ENCODE measurements at places on chromosomes 3 and 15.

GRCh38 chr15:49831206-49831965, 210.5 kb downstream of the DTWD1 start:
- no peak for DNase-seq

- DNase-seq, result no peak
Observed at GRCh38 chr3:87173776-87174175, 53.3 kb upstream of the CHMP2B start.

DNA sequence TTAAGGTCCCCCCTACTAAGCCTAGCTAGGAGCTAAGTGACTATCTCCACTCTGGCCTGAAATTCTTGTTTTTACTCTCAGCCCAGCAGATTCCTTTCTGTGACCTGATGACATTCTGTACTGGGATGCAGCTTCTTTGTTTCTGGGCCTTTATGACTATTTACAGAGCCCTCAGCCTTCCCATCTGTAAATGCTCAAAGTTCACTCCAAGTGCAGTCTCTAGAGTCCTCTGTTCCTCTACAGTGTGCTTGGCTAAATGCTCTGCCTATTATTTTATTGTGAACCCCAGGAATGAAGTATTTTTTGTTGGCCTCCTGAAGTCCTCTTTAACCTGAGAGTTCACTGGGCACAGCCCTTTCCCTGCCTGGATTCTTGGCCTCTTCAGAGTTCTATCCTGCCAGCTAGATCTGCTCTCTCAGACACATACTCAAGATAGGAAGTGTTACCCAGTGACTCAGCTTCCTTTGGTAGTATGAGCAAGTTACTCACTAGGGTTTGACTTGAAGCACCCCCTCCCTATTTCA, 278.1 kb upstream of the P2RY1 start:
- DNase-seq, result no peak

DNA sequence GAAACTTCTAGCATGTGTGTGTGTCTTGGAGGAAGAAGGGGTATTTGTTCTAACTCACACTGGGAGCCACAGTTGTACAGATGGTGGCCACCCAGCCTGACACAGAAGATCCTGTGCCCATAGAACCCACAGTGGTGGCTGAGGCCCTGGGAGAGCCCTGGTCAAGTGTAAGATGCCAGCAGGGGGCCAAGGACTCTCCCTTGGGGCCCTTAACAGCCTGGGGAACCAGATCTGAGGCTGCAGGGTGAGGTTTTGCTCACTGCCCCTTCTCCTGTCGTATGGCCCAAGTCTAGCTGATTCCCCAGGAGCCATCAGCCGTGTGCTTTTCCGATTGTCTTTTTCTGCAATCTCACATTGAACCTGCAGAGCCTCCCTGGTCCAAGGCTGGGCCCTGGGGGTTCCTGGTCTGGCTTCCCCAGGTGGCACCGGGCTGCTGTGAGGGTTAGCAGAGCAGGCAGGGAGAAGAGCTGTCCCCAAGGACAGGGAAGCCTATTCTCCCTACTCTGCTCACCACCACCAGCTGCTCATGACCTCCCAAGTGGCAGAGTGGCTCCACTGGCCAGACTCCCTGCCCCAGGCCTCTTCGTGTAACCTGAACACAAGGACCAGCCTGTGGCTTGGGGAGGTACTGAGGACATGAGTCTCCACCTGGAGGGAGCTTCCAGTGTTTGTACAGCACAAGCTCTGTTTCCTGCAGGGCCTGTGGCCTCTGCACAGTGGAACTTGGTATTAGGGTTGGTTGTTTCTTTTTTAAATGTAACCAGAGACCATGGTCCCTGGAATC, 51.9 kb downstream of the CA12 start:
- DNase-seq, result no peak

DNA sequence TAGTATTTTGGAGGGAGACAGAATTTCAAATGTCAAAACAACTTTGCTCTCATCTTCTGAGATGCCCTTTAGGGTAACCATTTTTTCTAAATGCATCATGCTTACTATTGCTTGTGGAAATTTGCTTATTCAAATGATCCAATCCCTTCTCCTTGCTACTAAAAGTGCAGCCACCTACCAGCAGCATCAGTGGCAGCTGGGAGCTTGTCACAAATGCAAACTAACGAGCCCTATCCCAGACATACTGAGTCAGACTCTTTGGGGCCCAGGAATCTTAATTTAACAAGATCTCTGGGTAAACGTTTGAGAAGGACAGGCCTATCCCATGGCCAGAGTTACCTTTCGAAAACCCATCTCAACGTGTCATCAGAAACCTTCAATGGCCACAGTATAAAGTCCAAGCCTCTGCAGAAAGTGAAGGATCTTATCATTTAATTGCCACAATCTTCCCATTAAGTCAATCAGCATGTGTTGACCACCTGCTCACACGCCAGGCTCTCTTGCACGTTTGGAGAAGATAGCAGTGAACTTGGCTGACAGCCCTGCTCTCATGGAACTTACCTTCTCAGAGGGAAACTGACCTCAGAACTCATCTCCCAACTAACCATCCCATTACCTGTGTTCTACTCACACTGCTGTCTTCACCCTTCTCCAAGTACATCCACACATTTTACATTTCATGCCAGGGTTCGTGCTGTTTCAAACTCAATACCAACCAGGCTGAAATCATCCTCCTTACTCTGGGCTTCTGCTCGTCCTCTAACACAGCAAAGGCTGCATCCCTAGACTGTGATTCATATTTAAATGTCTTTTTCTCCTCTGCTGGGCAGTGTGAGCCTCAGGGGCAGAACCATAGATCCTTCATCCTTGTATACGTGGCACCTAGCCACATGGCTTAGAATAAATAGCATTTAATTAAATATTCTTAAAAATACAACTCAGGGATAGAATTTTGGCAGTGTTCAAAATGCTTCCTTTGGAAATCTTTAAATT, 24.8 kb upstream of the VGLL4 start:
- DNase-seq, result no peak

GRCh38 chr3:64059484-64060175, 36.3 kb upstream of the PSMD6 start:
- DNase-seq, result no peak

GRCh38 chr3:149291178-149291577, 42.3 kb downstream of the TM4SF18 start:
- no peak for DNase-seq

DNA sequence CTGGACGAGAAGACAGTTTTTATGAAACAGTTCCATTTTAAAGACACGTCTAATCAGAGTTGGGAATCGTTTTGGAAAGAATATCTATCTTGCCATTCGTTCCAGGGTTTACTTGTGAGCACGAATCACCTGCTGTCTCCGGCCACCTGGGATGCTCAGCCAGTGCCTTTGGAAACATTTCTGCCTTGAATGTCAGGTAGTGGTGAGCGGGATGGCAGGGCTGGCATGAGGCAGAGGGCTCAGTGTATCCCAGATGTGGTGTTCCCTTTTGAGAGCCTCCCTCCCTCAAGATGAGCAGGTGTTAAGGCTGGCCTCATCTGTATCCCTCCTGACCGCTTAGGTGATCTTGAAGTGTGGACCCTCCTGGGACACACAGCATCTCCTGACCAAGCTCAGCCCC, 47.9 kb upstream of the PLXNA1 start:
- no peak for DNase-seq

DNA sequence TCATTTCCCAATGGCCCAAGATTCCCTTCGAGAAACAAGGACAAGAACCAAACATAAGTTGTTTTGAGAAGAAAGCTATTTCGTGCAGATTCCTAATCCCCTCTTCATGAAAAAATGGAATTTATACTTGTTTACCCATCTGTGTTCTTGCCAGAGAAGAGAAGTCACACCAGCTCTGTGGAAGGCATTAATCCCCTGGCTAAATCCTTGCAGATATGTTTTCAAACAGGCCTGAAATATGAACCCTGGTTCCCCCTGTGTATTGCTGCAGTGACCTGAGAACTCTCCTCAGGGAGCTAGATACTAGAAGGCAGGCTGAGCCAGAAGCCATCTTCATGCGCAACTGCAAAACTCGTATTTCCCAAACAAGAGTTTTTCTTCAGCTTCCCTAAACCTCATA, 337.7 kb downstream of the NEK10 start:
- no peak for DNase-seq

GRCh38 chr15:66619152-66619903, 53.5 kb upstream of the LCTL start:
- no peak for DNase-seq

- no peak for DNase-seq
Observed at GRCh38 chr3:193947596-193947995, 188.4 kb upstream of the HES1 start.

DNA sequence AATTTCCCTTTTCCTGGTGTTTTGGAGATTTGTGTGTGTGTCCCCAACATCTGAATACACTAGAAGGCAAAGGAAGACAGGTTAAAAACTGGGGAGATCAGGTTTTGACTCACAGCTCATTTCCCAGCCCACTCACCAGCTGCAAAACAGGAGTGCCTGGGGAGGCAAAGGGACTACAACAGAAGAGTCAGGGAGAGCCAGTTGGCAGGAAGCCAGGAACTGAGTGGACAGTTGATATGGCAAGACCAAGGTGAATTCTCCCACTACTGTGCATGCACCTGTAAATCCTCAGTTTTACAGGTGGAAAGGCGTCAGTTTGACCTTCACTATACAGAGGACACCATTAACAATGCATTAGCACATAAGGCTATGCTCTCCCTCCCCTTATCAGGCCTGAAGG, 901.5 kb upstream of the SEMA6D start:
- DNase-seq, result peak; percentile 2

DNA sequence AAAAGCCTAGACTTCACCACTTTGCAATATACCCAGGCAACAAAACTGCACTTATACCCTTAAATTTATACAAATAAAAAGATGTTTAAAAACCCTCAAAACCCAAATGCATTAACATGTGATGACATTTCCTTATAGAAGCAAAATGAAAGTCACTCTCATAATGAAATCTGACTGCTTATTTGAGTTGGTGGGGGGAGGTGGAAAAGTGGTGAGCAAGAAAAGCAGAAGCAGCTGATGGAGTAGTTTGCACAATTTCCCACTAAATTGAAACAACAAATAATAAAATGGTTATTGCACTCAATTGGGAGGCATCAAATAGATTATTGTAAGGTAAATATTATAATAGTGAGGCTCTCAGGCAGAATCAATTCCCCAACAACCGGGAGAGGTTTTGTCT, 54.0 kb upstream of the GADL1 start:
- no peak for DNase-seq

DNA sequence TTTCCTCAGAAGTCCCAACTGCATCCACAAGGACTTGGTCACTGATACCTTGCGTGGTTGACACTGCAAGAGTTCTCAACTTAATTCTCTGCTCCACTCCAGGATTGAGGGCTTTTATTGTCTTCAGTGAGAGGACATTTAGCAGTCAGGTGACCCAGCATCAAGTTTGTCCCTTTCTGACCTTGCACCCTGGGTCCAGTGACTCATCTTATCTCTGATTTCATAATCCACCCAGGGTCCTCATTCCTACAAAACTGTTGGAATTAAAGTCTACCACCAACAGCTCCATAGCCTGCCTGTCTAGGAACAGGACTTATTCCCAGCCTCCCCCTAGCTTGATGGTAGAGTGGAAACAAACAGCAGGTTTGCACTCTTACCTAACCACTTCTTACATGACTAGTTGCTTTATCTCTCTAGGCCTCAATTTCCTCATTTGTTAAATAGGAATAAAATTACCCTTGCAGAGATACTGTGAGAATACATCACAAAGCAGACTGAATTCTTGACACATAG, 151.3 kb upstream of the LPP start:
- DNase-seq, result no peak

DNA sequence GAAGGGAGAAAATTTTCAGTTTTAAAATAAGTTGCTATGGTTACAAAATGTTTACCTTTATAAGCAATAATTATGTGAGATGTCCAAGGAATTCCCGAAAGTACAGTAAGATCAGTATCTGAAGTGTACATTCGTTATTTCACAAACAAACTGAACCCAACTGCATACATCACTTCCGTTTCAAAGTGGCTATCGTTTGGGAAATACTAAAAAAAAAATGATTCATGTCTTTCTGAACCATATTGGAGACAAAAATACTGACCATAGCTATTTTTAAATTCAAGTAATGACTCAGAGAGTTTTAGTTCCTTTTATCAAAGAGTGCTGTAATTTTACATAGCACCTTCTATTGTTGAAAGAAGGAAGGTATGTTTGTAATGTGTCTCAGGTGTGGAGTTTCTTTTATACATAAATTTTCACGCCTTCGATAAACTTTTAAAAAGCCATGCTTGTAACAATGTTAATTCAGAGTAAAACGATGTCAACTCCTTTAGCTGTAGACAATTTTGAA, 8.0 kb upstream of the ANKRD28 start:
- DNase-seq, result no peak

- peak; percentile 12 for DNase-seq
Observed at GRCh38 chr15:53586799-53587198, 172.7 kb downstream of the WDR72 start.

GRCh38 chr3:151635905-151636304, 97.8 kb upstream of the AADACL2 start:
- DNase-seq, result peak; percentile 2

GRCh38 chr15:71496336-71496955, 313.9 kb upstream of the NR2E3 start:
- DNase-seq, result no peak

DNA sequence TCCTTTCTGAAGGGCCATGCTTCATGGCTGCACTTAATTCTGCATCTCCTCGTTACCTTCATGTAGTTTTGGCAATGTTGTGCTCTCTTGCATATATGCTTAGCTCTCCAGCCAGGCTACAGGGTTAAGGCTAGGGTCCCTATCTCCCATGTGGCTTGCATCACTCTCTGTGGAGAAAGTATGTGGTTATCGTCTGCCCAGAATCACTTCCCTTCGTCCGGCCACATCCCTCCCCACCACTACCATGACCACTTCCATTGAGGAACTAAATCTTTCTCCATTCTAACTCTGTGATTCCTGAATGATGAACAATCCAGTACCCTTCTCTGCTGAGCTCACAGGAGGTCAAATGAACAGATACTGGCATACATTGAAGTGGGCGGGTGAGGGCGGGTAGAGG, 34.0 kb downstream of the WWTR1 start:
- DNase-seq, result no peak

DNA sequence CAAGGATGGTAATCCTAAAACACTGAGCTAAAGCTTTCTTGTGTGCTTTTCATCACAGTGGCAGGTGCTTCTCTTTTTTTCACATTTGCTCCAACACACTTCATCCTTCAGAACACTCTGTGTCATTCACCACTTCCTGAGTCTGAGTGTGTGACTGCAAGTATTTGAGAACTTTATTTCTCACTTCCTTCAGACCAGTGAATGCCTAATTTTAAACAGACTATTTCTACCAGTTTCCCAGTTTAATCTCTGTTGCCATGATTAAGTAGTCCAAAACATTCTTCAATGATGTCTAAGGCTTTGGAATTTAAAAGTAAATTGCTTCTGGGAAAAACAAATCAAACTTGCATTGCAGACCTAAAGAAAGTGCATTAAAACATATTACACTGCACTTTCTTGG, 541.2 kb downstream of the RBMS3 start:
- DNase-seq, result no peak

DNA sequence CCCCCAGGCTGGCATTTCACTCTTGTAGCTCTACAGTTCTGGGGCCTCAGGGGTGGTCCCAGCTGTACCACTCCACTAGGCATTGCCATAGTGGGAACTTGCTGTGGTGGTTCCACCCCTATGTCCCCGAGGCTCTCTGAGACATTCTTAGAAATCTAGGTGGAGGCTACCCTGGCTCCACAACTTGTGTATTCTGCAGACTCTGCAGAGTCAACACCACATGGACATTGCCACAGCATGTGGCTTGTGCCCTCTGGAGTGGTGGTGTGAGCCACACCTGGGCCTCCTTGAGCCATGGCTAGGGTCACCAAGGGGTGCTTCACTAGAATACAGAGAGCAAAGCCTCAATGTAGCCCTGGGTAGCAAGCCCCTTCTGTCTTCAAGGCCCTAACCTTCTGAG, 54.4 kb upstream of the STRIT1 start:
- no peak for DNase-seq

- peak; percentile 24 for DNase-seq
Observed at GRCh38 chr3:168030577-168030976, 65.1 kb downstream of the GOLIM4 start.
